ENCODE measurements at places on chromosomes 6 and 20.
A peak's percentile ranks its signal among the peaks of the same experiment; 100 is the strongest.

- no peak for DNase-seq
Observed at GRCh38 chr20:32189123-32189410, 18.5 kb downstream of the PLAGL2 start.

DNA sequence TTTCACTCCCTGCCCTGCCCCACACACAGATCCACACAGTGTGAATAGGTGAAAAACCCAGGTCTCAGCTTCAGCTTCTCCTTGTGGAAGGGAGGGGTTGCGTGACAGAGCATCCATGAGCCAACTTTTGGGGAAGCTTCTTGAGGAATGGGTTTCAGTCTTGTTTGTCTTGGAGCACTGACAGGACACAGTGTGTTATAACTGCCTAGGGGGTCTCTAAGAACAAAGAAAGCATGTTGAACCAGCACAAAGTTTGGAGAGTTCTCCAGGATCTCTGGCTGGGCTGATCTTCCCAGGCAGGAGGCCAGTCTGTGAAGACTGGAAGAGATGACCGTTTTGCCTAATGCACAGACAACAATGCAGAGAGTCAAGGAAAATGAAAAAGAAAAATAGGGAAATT, 164.5 kb downstream of the COL12A1 start:
- no peak for DNase-seq

DNA sequence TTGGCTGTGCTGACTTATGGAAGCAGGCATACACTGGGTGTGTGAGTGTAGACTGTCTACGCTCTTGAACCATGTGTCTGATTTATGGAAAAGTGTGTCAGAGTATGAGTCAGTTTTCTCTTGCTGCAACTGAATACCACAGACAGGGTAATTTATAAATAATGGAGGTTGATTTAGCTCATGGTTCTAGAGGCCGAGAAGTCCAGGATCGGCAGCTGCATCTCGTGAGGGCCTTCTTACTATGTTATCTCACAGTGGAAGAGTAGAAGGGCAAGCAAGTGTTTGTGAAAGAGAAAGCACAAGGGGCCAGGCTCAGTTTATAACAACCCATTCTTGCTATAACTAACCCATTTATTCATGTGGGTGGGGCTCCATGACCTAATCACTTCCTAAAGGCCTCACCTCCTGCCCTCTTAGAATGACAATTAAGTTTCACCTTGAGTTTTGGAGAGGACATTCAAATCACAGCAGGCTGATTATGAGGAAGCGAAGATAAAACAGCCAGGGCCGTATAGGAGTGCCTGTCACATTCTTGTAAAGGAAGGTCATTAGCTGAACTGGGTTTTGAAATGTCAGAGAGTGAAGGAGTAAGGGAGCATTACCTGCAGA, 6.7 kb downstream of the GPR31 start:
- no peak for DNase-seq

DNA sequence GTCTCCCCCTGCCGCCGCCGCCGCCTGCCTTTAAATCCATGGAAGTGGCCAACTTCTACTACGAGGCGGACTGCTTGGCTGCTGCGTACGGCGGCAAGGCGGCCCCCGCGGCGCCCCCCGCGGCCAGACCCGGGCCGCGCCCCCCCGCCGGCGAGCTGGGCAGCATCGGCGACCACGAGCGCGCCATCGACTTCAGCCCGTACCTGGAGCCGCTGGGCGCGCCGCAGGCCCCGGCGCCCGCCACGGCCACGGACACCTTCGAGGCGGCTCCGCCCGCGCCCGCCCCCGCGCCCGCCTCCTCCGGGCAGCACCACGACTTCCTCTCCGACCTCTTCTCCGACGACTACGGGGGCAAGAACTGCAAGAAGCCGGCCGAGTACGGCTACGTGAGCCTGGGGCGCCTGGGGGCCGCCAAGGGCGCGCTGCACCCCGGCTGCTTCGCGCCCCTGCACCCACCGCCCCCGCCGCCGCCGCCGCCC, 474 bp downstream of the CEBPB start:
- peak; percentile 31 for DNase-seq

DNA sequence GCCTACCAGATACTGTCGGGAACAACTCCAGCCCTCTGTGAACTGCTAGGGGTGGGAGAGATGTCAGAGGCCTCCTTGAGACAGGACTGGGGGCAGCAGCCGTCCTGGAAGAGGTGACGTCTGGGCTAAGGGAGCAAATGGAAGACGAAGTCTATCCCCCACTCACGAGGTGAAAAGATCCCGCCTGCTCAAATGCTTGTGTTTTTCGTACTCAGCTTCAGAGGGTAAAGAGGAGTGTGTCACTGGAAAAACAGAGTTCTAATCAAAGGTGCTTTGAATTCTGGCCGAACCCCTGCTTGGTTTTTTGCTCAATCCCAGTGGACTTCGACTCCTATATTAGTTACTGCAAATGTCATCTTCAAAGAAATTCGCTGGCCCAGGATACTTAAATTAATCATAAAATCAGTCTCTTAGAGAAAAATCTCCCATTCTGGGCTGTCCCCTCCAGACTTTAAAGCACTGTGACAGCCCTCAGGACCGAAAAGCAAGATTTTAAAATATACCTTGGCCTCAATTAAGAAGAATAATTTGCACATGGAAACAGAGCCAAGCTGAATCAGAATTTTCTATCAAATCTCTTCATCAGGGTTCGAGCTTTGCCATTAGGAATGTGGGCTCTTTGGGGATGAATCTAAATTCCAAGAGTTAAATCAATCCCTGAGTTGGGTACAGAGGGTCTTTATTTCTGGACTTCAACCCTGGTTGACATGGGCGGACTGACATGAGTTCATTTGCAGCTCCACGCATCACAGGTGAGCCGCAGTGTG, 61.8 kb upstream of the AFDN start:
- DNase-seq = no peak

Data from stimulated activated CD4-positive, alpha-beta T cell treated with anti-CD3 and anti-CD28 coated beads, Interleukin-1b, Interleukin-23, amount 100 ng/mL, for 24 hours (primary cell).